ENCODE measurements at places on chromosomes 7 and 10.

DNA sequence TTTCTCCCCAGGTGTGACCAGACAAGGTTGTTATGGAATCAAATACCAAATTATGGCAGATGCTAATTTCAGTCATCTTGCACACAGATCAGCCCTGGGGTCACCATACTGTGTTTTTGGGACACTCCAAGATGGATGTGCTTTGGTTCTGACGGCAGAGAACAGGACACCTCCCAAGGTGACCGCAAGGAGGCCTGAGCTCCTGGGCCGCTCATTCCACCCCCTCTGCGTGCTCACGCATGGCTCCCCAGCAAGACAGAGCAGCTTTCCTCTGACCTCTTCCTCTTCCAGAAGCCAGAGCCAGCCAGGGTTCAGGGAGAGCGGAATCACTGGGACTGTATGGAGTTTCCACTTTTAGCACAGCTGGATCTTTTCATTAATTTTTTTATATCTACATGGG, 402.8 kb downstream of the DNAJB6 start:
- DNase-seq, result no peak

DNA sequence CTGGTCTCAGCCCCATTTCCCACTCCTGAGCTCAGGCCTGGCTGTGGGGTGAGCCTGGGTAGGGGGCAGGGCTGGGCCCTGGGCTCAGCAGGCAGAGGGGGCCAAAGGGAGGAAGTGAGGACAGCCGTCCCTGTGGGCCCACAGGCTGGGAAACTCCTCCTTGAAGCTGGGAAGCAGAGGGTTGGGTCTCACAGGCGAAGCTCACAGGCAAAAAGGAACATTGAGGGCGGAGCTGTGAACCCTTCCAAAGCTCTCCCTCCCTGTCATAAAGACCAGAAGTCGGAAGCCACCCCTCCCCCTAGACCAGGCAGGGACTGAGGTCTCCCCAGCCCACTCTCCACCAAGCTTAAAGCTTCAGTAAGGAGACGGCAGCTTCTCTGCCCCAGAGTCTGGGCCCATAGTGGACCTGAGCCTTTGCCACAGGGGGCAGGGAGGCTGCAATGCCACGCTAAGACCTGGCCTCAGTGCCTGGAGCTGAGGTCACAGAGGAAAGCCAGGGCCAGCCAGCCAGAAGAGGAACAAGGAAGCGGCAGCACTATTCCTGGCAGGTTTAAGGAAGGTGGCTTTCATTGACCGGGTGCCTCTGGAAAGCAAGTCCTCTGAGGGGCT, 1.0 kb upstream of the KCP start:
- no peak for DNase-seq

GRCh38 chr10:132479603-132480221, 57.9 kb upstream of the INPP5A start:
- DNase-seq, result no peak

GRCh38 chr10:76401006-76401405, 969.6 kb downstream of the LRMDA start:
- DNase-seq, result no peak

DNA sequence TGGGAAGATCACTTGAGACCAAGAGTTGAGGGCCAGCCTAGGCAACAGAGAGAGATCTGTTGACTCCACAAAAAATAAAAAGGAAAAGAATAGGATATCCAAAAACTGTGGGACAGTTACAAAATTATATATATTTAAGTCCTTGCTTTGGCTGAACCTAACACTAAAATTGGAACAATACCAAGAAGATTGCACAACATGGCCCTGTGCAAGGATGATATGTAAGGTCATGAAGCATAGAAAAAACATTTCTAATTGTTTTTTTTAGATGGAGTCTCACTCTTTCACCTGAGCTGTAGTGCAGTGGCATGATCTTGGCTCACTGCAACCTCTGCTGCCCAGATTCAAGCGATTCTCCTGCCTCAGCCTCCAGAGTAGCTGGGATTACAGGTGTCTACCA, 139.0 kb downstream of the TPST1 start:
- DNase-seq, result no peak

DNA sequence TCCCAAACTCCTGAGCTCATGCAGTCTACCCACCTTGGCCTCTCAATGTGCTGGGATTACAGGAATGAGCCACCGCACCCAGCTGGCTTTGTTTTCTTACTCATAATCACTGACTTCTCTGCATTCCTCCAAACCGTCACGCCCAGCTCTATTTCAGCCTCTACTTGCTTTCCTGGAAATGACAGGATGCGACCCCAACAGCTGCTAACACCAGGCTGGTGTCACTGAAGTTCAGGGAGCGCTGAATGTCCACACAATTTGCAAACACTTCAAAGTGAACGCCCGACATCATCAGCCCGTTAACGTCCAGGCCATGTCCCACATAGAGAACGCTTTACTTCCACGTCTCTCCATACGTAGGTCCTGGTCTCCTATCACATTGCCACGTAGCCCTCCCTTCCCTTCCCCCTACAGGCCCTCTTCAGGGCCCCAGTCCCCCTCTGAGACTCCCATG, 12.8 kb upstream of the PROSER2 start:
- no peak for DNase-seq

- DNase-seq, result no peak
Observed at GRCh38 chr7:139557857-139558581, 34.5 kb downstream of the CLEC2L start.

- peak; percentile 14 for DNase-seq
Observed at GRCh38 chr10:30705625-30706149, 76.1 kb upstream of the LYZL2 start.

- no peak for DNase-seq
Observed at GRCh38 chr7:130365511-130366441, 14.5 kb upstream of the CPA1 start.

DNA sequence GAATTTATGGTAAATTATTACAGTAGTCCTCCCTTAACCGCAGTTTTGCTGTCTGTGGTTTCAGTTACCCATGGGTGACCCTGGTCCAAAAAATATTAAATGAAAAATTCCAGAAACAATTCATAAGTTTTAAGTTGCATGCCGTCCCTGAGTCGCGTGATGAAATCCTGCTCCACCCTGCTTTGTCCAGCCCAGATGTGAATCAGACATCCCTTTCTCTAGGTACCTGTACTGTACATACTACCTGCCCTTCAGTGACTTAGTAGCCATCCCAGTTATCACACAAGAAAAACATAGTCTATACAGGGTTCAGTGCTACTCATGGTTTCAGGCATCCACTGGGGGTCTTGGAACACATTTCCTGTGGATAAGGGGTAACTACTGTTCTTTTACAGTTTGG, 20.5 kb upstream of the RHEB start:
- no peak for DNase-seq

DNA sequence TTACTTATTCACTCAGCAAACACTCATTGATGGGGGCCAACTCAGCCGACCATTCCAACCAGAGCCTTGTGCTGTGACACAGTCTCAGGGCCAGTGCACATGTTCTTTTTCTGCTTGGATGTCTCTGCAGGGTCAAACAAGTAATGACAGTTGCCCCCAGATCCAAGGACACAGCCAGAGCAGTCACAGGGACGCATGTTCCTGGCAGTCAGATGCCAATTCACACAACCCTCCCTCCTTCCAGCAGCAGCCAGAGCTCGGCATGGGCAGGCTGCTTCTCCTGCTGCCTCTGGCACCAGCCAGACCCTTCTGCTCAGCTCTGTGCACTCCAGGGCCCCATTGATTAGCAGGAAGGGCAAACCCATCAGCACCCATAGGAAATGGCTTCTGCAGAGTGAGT, 20.3 kb downstream of the DRGX start:
- no peak for DNase-seq

DNA sequence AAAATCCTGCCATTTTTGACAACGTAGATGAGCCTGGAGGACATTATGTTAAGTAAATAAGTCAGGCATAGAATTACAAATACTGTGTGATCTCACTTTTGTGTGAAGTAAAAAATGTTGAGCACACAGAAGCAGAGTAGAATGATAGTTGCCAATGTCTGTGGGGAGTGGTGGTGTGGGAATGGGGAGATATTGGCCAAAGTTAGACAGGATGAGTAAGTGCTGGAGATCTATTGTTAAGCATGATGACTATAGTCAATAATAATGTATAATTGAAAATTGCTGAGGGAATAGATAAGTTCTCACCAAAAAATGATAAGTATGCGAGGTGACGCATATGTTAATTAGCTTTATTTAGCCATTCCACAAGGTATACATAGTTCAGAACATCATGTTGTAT, 92.0 kb downstream of the GPR85 start:
- no peak for DNase-seq

DNA sequence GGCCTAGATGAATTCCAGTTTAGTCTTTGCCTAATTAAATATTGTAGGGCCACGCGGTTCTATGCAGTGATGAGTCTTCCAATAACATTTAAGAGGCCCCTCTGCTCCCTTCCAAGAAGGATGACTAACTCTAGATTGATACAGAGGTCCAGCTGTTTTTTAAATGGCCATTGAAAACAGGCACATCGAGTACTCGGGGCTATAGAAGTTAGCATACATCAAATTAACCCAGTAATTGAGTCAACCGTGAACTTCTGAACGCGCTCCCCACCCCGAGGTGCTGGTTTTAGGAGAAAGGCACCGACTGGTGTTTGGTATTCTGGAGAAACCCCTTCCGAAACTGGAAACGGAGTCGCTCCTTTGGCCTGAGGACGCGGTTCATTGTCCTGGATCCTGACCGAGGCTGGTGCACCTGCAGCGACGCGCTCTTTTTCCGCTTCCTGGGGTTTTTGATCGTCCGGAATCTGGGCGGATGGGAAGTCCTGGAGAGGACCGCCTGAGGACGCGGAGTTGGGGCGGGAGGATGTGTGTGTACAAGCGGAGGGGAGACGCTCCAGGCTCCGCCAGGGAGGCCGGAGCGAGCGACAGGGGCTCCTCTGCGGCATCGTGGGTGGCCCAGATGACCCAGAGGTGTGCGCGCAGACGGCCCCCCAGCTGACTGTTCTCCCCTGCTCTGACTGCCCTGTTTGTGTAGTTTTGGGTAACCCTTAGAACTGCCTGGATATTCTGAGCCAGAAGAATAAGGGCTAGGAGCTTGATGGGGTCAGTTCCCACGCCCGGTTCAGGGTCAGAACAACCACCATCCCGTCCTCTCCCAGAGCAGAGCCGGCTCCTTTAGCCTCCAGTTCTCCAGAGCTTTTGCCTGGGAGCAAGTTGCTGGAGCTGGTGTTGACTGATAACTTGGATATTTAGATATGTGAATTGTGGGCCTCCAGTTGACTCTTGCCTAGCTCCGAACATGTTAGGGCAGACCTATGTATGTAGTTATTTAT, 711 bp downstream of the FAM221A start:
- peak; percentile 31 for DNase-seq

DNA sequence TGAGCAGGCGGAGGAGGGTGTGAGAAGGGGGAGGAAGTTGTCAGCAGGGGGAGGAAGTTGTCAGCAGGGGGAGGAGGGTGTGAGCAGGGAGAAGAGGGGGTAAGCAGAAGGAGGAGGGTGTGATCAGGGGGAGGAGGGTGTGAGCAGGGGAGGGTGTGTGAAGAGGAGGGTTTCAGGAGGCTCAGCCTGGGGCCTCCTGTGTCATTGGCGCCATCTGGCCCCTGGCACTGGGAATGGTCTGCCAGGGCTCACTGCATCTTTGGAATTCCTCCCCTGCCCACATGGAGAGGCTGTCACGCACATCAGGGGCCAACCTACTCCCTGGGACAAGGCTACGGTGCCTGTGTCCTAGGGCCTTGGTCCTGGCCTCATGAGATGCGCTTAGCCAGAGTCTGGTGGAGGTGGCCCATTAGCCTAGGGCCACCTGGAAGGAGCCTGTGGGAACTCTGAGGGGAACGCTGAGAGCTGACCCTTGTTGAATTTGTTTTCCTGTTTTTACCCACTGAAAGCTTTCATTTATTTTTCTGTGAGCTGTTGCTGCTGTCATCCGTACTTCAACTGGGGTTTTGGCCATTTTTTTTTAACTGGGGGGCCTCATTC, 18.0 kb downstream of the CAMK2B start:
- DNase-seq, result peak; percentile 53

GRCh38 chr7:74561898-74562613, 95.5 kb upstream of the GTF2I start:
- no peak for DNase-seq

GRCh38 chr10:10596256-10596655, 421.4 kb upstream of the CELF2 start:
- DNase-seq, result no peak

GRCh38 chr7:3995187-3995586, 686.9 kb upstream of the FOXK1 start:
- DNase-seq, result no peak

GRCh38 chr7:142537760-142538159, 211.5 kb upstream of the PRSS1 start:
- DNase-seq, result no peak

GRCh38 chr10:118712930-118713634, 41.7 kb downstream of the CACUL1 start:
- DNase-seq, result no peak

GRCh38 chr10:68560186-68560942, at the start of gene TET1:
Gene TET1, plus strand, starts transcription at chr10:68560337. Its CDS starts 12,002 bp downstream, at chr10:68572339.
- DNase-seq, result no peak

DNA sequence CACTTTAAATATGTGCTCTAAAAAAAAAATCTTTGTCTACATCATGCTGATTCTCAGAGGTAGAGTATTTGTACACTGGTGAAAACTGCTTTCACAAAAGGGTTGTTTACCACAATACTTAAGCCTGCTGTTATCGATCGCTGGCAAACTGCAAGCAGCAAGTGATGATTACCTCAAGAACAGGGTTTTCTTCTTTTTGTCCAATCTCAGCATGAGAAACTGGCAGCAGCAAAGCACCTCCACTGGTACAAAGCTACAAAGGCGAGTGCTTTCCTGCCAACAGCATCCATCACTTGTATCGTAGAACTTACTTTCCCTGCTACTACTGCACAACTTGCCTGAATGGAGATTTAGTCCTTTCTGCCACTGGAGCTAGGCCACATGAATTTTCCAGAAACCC, 276.5 kb downstream of the DGKB start:
- no peak for DNase-seq

DNA sequence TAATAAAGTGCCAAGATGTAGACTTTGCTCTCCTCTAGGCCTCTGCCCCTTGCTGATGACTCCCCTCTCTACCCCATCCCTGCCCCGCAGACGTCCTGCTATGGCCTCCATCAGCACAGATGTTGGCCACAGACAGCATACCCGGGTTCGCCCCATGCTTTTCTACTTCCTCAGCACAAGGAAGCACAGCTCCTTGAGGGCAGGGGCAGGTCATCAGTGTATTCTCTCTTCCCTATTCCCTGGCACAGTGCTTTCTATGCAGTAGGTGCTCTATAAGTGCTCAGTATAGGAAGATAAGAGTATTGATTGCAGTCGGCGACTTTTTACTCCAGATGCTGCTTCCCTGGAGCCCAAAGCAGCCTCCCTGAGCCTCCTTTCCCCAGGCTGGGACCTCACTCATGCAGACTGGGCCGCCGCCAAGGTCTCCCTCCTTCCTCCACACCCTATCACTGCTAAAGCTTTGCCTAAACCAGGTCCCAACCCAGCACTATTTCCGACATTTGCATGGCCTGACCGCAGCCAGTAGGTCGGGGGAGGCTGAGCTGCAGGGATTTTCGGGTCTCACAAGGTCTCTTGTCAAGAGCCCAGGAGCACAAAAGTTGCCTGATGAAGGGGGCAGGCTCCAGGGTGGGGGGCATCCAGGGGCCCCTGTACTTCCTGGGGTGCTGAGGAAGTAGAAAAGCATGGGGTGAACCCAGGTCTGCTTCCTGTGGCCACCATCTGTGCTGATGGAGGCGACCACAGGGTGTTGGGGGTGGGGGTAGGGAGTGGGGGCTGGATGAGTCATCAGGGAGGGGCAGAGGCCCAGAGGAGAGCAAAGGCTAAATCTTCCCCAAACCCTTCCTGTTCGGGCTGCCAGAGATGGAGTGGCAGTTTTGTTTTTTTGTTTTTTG, 8.0 kb downstream of the CALHM3 start:
- peak; percentile 94 for DNase-seq

- DNase-seq, result no peak
Observed at GRCh38 chr7:140541176-140541512, 61.8 kb upstream of the MKRN1 start.

All from hematopoietic multipotent progenitor cell (in vitro differentiated cells).